ENCODE measurements at places on chromosomes 16 and 17.

DNA sequence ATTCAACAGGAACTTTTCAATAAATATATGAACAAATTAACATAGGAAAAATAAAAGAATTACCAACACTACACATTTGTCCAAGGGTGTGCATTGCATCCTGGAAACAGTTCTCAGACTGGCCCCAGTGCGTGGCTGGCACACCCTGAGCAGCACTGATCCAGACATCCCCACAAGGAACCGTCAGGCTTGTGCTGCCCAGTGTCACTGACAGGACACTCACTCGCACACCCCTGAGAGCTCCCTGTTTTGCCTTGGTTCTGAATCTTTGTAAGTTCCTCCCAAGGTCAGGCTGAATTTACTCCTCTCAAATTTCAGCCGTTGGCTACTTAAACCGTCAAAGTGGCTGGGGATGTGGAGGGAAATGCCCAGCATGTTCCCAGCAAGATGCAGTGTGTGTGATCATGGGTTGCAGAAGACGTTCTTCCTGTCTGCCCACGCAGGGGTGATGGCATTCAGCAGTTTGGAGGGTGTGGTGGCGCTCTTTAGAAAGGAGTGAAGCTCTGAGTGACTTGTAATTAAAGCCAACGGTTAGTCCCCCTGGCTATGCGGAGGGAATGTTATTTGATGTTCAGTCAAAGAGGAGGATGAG lies 1.7 kb downstream of the MT2A start:
- no peak for DNase-seq

DNA sequence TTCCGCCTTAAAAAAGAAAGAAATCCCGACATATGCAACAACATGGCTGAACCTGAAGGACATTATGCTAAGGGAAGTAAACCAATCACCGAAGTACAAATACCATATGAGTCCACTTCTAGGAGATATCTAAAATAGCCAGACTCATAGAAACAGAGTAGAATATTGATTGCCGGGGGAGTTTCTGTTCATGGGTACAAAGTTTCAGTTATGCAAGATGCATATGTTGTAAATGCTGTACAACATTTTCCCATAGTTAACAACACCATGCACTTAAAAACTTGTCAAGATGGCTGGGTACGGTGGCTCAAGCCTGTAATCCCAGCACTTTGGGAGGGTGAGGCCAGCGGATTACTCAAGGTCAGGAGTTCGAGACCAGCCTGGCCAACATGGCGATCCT lies 251.5 kb upstream of the EEF2KMT start:
- no peak for DNase-seq

- peak; percentile 75 for DNase-seq
Measured at GRCh38 chr16:47732523-47733111, 271.5 kb downstream of the PHKB start.

- no peak for DNase-seq
Measured at GRCh38 chr16:6558126-6558525, 774.5 kb upstream of the RBFOX1 start.

DNA sequence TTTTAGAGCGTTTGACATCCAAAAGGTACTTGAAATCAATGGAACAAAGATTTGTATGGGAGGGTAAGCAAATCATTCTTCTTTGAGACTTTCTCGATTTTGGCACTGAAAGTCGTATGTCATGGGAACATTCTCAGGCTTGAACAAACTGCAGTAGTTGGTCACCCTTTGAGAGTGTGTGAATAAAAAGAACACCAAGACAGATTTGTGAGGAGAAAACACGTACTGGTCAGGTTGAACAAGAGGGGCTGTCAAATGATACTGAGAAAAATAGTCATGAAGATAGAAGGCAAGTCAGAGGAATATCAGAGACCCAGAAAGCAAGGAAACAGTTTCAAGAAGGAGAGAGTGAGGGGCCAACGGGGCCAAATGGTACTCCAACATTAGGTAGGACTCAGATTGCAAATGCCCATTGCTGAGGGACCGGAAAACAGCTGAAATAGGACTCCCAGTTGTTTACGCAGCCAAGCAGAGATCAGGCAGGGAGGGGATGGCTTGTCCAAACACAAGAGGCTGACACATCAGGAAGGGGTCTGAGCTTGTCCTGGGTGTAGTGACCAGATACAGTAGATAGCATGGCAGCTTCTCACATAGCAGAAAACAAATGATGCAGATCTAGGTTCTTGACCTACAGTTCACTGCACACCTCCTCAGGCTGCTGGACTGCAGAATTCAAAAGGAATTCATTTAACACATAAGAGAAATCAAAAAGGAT lies 74.5 kb upstream of the MYOCD start:
- DNase-seq: no peak

DNA sequence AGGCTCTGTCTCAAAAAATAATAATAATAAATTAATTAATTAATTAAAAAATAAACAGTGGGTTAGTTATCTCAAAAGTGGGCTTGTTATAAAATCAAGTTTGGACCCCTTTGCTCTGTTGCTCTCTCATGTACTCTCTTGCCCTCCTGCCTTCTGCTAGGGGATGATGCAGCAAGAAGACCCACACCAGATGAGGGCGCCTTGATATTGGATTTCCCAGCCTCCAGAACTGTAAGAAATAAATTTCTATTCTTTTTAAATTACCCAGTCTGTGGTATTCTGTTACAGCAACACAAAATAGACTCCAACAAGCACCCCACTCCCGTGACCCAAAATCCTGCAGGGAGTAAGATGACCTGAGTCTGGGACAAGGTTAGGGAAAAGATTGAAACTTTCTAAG lies 2.1 kb upstream of the ZNF652 start:
- DNase-seq: no peak

DNA sequence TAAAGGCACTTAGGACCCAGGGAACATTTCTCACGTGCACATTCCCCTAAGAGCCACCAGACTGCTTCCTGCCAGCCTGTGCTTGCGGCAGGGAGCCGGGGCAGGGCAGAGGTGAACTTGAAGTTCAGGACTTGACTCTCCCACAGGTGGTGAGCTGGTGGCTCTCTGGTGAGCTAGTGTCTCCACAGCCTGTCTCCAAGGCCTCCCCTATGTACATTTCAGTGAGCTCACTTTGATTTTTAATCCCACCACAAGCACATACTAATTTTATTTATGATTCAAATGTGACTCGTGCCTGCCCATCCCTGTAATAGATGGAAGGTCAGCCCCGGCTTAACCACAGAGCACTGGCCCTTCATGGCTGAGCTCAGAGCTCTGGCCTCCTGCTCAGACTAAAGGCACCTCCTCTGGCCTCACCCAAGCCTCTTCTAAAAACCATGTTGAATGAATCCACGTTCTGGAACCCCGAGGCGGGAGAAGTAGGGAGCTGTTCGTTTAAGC lies 9.2 kb downstream of the SNN start:
- DNase-seq: no peak

GRCh38 chr17:71976011-71976649 lies 144.7 kb upstream of the SOX9 start:
- DNase-seq: peak; percentile 96

GRCh38 chr17:77145612-77146245 lies 5.0 kb downstream of the SEC14L1 start:
- DNase-seq: no peak

DNA sequence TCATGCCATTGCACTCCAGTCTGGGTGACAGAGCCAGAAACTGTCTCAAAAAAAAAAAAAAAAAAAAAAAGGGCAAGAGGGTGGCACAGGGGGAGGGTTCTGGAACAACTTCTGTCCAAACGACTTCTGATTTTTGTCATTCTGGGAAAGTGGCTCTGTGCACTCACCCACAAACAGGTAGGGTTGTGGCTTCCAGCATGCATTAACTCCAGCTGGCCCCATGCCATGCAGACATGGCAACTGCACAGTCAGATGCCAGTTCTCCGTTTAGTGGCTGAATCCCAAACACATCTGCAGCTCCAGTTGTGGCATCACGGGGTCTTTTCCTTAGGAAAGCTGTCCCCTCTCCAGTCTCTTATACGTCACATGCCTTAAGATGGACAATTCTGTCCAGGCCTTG lies 30.3 kb downstream of the B4GALNT2 start:
- DNase-seq: no peak

- DNase-seq: no peak
Measured at GRCh38 chr16:63813862-63814261, 1308.0 kb downstream of the CDH11 start.

DNA sequence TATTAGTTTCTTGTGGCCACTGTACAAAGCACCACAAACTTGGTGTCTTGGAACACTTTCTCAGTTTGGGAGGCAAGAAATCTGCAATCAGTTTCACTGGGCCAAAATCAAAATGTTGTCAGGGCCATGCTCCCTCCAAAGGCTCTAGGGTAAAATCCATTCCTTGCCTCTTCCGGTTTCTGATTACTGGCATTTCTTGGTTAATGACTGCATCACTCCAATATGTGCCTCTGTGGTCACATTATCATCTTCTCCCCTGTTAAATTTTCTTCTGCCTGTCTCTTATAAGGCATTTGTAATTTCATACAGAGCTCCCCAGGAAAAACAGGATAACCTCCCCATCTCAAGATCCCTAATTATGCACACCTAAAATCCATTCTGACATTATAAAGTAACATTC lies 34.8 kb downstream of the ZNF287 start:
- no peak for DNase-seq
